ENCODE measurements at places on chromosomes 11 and 22.

- peak; percentile 91 for DNase-seq
Observed at GRCh38 chr22:17412232-17412631, 43.0 kb downstream of the CECR2 start.

DNA sequence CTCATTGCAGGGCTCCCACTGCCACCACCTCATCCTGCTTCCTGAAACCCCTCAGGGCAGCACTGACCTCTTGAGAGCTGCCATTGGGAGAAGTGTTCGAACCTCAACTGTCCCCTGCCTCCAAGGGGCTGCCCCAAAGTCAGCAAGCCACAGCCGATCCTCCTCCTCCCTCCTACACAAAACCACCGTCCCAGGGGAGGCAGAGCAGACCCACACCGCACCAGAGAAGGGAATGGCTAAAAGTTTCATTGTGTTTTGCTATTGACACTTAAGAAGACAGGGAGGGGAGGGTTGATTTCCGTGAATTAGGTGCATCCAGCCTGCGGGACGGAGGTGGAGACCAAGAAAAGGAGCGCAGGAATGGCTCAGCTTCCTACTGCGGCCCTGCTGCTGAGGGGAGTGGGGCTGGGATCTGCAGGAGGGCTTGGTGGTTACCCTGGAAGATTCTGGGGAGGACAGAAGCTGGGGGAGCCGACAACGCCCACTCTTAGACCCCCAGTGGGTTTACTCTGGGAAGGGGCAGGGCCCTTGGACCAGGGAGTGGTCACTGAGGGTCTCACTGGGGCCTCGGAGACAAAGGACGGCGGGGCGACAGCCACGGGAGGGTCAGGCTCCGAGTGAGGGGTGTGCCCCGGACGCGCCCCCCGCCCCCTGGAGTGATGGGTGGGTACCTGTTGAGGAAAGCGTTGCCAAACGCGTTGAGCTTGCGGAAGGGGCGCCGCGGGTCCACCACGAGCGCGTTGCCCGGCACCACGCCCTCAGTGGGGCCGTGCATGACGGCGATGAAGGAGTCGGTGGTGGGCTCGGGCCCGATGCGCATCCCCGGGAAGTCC is 815 bp downstream of the EHD1 start:
- DNase-seq = no peak

GRCh38 chr22:17471886-17472535 is 91.3 kb upstream of the SLC25A18 start:
- DNase-seq = no peak

DNA sequence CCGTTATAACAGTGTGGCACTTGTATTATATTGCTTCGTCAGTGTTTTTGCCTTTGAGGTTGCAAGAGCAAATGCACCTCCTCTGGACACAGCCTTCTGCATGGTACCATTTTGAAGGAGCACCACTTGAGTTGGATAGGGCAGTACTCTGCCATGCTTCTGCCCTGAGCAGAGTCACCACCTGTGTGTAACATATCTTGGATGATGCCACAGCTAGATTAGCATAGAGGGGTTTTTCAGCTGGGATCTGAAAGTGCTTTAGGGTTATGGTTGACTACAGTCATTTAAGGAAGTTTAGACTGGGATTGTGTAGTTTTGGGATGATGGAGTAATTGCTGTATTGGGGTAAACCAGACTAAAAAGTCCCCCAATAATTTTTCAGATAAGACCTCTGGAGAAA is 78.8 kb downstream of the PPP6R3 start:
- DNase-seq = no peak

DNA sequence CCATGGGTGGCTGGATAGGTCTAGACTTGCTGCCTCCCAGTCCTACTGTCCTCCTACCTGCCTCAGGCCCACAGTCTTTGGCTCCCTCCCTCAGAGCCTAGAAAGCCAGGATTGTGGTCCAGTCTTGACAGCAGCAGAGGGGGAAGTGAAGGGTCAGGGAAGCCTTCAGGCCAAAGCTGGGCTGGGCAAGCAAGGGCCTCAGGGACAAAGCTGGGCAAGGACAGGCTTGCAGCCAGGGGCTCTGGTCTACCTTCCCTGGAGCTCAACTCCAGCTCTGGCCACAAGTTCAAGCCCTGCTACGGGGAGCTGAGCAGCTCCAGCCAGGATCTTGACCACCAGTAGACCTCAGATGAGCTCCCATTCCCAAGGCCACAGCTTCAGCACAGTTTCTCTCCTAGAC is 14.9 kb downstream of the LMO1 start:
- no peak for DNase-seq

All from NCI-H2029 (cell line).